ENCODE measurements at places on chromosomes 1 and 21. TPM values are rescaled to one million over a fixed set of nuclear protein-coding genes. Genes with fewer than 3 reads are reported as not detected.

DNA sequence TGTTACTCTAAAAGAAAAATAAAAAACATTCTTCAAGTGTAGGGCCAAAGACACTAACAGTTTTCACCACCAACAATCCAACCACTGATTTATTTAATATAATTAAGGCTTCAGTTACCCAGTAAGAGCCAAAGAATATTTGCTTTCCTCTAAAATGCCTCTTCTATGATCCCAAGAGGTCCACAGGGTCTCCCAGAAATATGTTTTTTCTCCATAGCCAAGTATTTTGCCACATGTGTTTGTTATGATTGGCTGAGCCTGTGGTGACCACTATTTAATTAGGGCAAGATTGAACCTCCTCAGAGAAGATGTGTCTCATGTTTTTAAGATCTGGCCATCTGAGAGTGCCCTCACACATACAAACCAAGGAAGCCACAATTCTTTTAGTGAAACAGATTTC lies 135.9 kb downstream of the TPR start:
- DNase-seq, result no peak

DNA sequence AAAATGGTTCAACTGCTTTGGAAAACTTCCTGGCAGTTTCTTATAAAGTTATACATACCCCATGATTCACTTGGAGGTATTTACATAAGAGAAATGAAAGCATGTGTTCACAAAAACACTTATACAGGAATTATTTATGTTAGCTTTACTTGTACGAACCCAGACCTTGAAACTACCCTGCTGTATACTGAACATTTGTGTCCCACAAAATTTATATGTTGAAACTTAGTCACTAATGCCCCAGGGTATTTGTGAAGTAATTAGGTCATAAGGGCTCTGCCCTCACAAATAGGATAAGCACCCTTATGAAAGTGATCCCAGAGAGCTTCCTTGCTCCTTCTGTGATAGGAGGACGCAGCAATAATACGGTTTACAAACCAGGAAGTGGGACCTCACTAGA lies 42.7 kb upstream of the B3GALT2 start:
- no peak for DNase-seq

DNA sequence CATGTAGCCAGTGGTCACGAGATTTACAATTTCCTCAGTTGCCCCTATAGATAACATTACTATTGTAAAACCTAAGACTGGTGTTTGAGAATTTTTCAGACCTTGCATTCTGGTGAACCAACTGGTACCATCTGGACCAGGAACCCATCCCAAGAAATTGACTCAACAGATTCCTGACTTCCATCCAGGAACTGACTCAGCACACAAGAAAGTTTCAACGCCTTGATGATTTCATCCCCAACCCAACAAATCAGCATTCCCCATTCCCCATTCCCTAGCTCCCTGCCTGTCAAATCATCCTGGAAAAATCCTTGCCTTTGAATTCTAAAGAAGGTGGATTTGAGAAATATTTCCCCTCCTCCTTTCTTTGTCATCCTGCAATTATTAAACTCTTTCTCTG lies 529.8 kb upstream of the PRMT6 start:
- no peak for DNase-seq

GRCh38 chr1:201279313-201279712 lies 4.0 kb upstream of the PKP1 start:
- no peak for DNase-seq

DNA sequence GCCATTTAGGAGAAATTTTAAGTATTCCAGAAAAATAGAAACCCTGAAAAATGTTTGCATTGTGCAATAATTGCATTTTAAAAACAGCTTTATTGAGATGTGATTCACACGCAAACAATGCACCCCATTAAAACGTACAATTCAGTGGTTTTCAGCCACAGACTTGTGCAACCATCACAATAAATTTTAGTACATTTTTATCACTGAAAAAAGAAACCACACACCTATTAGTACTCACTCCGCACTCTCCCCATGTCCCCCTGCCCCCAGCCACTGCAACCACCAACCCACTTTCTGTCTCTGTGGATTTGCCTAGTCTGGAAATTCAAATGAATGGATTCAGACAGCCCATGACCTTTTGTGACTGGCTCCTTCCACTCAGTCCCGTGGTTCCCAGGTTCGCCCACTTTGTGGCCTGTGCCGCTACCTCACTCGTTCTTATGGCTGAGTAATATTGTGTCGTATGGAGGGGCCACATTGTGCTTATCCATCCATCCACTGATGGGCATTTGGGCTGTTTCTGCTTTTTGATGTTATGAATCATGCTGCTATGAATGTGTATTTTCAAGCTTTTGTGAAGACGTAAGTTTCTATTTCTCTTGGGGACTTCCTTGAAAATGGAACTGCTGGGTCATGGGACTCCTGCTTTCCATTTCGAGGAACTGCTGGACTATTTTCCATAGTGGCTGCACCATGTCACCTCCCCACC lies 147.7 kb upstream of the ARHGEF16 start:
- no peak for DNase-seq

Gene NEXN
- 3.0 TPM for total RNA-seq

Gene ADGRL2
- total RNA-seq, result not detected

Gene S100B
- 15.8 TPM for total RNA-seq

Gene SRP9
- total RNA-seq, result 226 TPM

Gene LIN28A
- total RNA-seq, result not detected

Gene TNNI3K
- 0.67 TPM for total RNA-seq

Gene PALMD
- total RNA-seq, result not detected

Gene CSF3R
- 0.37 TPM for total RNA-seq

Data from activated naive CD8-positive, alpha-beta T cell treated with anti-CD3 and anti-CD28 coated beads, Interleukin-2, amount 10 ng/mL, durations not matched to agents 7 days and 5 days (primary cell).